ENCODE measurements at places on chromosomes 2 and 18. TPM values are rescaled to one million over a fixed set of nuclear protein-coding genes. Genes with fewer than 3 reads are reported as not detected.

Gene LIPT1
- total RNA-seq, result 4.6 TPM

Gene UPP2
- not detected for total RNA-seq

Gene IL1F10
- total RNA-seq, result not detected

Gene ARMC9
- total RNA-seq, result 72.9 TPM

Gene PNO1
- 12.4 TPM for total RNA-seq
